IMR-90 (cell line): ENCODE measurements at places on chromosomes 6 and 20. TPM values are rescaled to one million over a fixed set of nuclear protein-coding genes. Genes with fewer than 3 reads are reported as not detected.

- H3K36me3 ChIP-seq = no peaks in the 10 kb centered on the region
- no peaks in the 10 kb centered on the region for H3K27me3 ChIP-seq
Observed at GRCh38 chr20:52964131-52964530, 8.0 kb upstream of the TSHZ2 start.

The SNAI1 gene
- 0.54 and 0.83 TPM in 2 replicates for total RNA-seq

The SRMS gene
- total RNA-seq = not detected in 2 replicates

- H3K27me3 ChIP-seq = no peaks in the 10 kb centered on the region
- H3K4me3 ChIP-seq = no peak overlapping the region
- H3K36me3 ChIP-seq = peaks cover 13% of the 10 kb centered on the region; the same call in 1 of the 2 replicates
Observed at GRCh38 chr20:49877386-49877921, 37.9 kb downstream of the SPATA2 start.

DNA sequence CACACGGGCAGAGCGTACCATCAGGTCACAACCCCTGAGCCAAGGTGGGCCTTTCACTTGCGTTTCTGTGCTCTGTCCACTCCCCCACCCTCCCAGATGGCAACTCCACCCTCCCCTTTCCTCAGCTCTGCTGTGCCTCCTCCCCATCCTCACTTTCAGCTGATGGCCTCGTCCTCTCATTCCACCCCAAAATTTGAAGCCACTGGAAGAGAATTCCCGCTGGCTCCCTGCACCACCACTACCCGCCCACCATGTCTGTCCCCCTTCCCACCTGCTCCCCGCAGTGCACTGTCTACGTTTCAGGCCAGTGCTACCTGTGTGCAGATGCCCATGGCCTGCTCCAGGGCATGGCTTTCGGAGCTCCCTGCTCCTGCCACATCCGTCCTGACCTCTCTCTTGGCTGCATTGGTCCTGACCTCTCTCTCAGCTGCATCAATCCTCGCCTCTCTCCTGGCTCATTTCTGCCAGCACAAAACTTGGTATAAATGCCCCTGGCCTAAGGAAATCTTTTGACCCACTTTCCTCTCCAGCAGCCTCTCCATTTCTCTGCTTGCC lies 24.0 kb downstream of the SYNJ2 start:
- DNase-seq = no peak
- H3K4me1 ChIP-seq = peaks cover 46% of the 10 kb centered on the region
- no peak overlapping the region for H3K4me3 ChIP-seq
- peaks cover 2% of the 10 kb centered on the region; the same call in 1 of the 2 replicates for H3K36me3 ChIP-seq
- H3K27ac ChIP-seq = no peak overlapping the region

- H3K27me3 ChIP-seq = no peaks in the 10 kb centered on the region
- H3K27ac ChIP-seq = peak overlapping the region; percentile 40; the same call in 1 of the 2 replicates
- peaks cover 7% of the 10 kb centered on the region for H3K4me1 ChIP-seq
- peak; percentile 99 for DNase-seq
- no peaks in the 10 kb centered on the region for H3K36me3 ChIP-seq
Observed at GRCh38 chr20:11387189-11387754, 530.4 kb upstream of the BTBD3 start.

GRCh38 chr6:169388395-169389166 lies 134.9 kb upstream of the THBS2 start:
- no peaks in the 10 kb centered on the region for H3K27me3 ChIP-seq
- no peaks in the 10 kb centered on the region for H3K36me3 ChIP-seq
- H3K4me3 ChIP-seq = no peak overlapping the region
- peaks cover 2% of the 10 kb centered on the region; the same call in 1 of the 2 replicates for H3K4me1 ChIP-seq

DNA sequence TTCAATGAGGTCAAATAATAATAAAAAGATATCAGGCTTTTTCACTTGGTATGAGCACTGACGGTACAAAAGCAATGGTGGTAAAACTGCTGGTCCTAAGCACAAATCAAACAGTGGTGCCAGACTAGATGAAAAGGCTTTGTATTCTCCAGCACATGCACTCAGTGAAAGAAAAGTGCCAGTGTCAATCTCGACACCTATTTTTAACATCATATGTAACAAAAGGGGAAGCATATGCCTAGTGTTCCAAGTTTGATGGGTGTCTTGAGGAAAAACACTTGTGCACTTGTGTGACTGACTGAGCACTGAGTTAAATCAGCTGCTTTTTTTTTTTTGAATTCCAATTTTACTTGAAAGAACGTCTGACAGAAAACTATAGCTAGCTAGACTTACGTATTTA lies 27.3 kb downstream of the MED23 start:
- H3K27ac ChIP-seq = no peak overlapping the region
- peaks cover 2% of the 10 kb centered on the region; the same call in 1 of the 2 replicates for H3K4me1 ChIP-seq
- no peak for DNase-seq
- H3K36me3 ChIP-seq = peaks cover 28% of the 10 kb centered on the region
- no peaks in the 10 kb centered on the region for H3K27me3 ChIP-seq
- no peak overlapping the region for H3K4me3 ChIP-seq

GRCh38 chr6:163098827-163099479 lies 315.6 kb upstream of the QKI start:
- H3K4me1 ChIP-seq = no peaks in the 10 kb centered on the region
- no peak for DNase-seq
- no peaks in the 10 kb centered on the region for H3K27me3 ChIP-seq

DNA sequence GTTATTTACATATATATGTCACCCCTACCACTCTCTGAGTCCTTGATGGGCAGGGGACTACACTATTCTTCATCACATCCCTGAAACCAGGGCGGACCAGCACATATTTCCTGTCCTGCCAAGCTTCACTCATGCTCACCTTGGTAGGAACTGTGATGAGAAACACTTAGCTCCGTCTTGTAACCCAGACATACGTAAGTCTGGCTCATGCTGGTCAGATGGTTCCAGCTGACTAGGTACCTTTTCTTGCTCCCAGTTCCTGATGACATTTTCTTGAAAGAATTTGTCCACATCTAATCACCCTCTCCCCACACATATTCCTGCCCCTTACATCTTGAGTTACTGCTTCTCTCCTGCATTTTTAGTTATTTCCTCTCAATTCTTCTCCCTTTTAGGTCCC lies 122.2 kb upstream of the MYLIP start:
- peaks cover 5% of the 10 kb centered on the region; the same call in 1 of the 2 replicates for H3K27me3 ChIP-seq
- H3K4me1 ChIP-seq = no peaks in the 10 kb centered on the region

DNA sequence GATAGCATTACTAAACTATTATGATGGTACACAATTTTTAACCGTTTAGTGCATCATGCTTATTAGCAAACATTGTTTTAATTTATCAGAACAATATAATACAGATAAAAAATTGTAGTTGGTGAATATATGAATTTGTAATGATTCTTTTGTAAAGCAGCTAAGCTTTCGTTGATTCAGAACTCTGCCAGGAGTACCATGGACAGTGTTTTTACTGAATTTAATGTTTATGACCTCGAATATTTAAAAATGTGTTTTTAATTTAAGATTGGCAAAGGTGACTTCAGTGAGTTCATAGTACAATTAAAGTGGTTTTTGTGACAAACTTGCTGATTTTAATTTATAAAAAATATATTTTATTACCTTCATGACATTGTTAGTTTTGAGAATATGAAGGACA lies 10.0 kb downstream of the AFDN start:
- H3K27ac ChIP-seq = no peak overlapping the region
- DNase-seq = no peak
- H3K4me3 ChIP-seq = no peak overlapping the region
- no peaks in the 10 kb centered on the region for H3K27me3 ChIP-seq

DNA sequence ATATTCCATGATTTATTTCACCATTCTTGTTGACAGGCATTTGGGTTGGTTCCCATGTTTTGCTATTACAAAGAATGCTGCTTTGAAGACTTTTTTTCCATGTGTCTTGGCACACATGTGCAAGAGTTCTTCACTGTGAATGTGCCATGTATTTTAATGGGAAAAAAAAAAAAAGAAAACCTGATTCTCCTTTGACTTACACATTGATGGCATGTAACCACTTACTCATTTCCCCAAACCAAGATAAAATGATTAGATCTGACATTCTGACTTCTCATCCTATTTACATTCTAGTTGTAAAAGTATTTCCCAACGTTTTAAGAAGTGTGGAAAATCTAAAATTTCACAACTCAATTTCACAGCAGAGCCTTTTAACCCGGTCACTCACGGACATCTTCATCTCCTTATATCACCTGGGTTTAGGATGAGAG lies 4.4 kb downstream of the CAP2 start:
- no peaks in the 10 kb centered on the region for H3K27me3 ChIP-seq
- no peak for DNase-seq
- no peaks in the 10 kb centered on the region for H3K4me1 ChIP-seq
- H3K36me3 ChIP-seq = no peaks in the 10 kb centered on the region
- no peak overlapping the region for H3K27ac ChIP-seq

The MUCL3 gene
- not detected in 2 replicates for total RNA-seq

- no peaks in the 10 kb centered on the region for H3K36me3 ChIP-seq
- no peaks in the 10 kb centered on the region for H3K27me3 ChIP-seq
- H3K4me3 ChIP-seq = no peak overlapping the region
Observed at GRCh38 chr6:23659125-23659524, 466.9 kb upstream of the NRSN1 start.

GRCh38 chr20:23286346-23286745 lies 64.2 kb upstream of the NXT1 start:
- no peaks in the 10 kb centered on the region for H3K36me3 ChIP-seq
- H3K27ac ChIP-seq = no peak overlapping the region
- H3K4me1 ChIP-seq = no peaks in the 10 kb centered on the region
- no peak for DNase-seq

DNA sequence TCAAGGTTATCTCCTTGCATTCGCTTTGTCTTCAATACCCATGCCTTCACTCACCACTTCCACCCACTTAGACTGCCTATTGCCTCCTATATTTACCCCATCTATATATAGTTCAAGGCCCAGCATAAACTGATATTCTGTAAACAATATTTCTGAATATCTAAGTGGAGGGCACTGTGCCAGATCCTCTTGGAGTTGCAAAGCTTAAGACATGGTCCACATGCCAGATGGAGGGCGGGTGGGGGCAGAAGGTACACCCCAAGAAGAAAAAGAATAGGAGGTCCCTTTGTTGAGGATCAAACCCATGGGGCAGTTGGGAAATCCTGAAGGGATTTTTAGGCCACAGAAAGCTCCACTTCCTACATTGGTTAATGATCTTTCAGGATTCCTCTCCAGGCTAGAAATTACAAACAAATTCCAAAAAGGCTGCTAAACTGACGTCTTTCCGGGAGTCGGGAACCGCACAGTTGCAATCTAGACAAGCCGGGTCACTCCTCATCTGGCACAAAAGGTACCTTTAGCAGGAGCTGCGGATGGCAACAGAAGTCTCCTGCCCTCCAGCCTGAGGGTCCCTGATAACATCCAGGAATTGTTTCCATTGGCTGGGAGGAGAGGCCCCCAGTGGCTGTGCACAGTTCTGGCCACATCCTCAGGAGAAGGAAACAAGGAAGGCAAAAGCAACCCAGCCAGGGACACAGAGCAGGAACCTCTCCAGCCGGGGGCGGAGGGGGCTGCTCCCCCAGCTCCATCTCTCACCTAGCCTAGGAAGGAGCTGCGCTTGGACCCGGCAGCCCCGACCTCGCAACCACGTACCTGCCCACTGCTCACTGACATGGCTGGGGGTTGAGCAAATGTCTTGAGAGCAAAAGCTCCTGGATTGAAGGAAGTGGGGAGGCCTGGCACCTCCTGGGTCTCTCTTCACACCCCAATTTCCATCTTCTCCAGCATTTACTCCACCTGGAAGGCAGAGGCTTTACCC lies 5.9 kb upstream of the LPIN3 start:
- no peak overlapping the region for H3K4me3 ChIP-seq
- peak overlapping the region; percentile 81 for H3K27ac ChIP-seq
- peak; percentile 72 for DNase-seq
- H3K27me3 ChIP-seq = no peaks in the 10 kb centered on the region

The RPL10A gene
- 1,746 and 2,310 TPM in 2 replicates for total RNA-seq

DNA sequence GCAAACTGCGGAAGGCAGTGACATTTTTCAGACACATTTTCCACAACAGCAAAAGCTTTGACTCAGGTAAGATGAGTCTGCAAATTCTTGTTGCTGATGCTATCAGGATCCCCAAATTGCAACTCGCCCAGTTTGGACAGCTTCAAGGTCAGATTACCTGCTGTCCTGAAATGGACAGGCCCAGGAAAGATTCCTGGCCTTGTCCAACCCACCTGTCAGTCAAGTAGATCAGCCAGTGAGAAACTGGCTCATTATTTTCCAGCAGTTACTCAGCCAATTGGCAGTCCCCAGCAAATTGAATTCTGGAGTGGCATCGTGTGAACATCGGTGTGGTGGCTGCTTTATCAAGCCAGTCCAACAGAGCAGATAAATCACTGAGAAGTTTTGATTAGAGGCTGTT lies 84.5 kb upstream of the SNAP25 start:
- peaks cover 5% of the 10 kb centered on the region; the same call in 1 of the 2 replicates for H3K4me1 ChIP-seq
- H3K27me3 ChIP-seq = peaks cover 16% of the 10 kb centered on the region
- no peak overlapping the region for H3K4me3 ChIP-seq

- H3K27me3 ChIP-seq = no peaks in the 10 kb centered on the region
- no peaks in the 10 kb centered on the region for H3K36me3 ChIP-seq
- no peak overlapping the region for H3K27ac ChIP-seq
- no peaks in the 10 kb centered on the region for H3K4me1 ChIP-seq
- no peak for DNase-seq
- no peak overlapping the region for H3K4me3 ChIP-seq
Observed at GRCh38 chr6:69456086-69456485, 340.7 kb downstream of the LMBRD1 start.

DNA sequence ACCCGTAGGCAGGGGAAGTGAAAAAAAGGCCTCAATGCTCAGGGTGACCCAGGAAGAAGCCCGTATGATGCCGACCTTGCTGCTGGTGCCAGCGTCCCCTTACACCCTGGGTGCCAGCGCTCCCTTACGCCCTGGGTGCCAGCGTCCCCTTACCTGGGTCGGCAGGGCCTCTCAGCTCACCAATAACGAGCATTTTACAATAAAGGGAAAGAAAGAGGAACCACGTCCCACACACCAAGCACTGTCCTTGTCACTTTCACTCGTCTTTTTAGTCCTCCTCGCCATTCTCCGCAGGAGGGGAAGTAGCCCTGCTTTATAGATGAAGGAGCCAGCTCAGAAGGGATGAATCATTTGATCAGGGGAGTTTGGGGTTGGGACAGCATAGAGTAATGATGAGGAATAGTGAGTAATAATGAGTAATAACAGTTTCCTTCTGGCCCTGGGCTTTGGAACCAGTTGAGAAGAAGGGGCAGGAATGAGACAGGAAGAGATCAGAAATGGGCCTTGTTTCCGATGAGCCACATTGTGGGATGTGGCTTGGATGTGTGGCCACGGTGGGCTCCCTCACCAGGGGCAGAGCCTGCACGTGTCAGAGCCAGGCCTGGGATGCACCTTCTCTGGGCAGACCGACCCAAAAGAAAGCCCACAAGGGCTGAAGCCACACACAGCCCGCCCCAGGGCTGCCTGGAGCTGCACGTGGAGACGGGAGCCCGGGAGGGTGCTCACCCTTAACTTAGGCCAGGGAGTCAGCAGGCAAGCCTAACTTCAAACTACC lies 75.7 kb downstream of the SYNJ2 start:
- DNase-seq = peak; percentile 98
- H3K4me3 ChIP-seq = no peak overlapping the region
- peaks cover 30% of the 10 kb centered on the region for H3K36me3 ChIP-seq
- peaks cover 35% of the 10 kb centered on the region for H3K4me1 ChIP-seq
- peak overlapping the region; percentile 94 for H3K27ac ChIP-seq
